Astrocyte (in vitro differentiated cells and primary cell): ENCODE measurements at places on chromosomes 13 and 19.

- DNase-seq, result peak; percentile 94
These were observed 2.0 kb downstream of the GJB2 start for GRCh38 chr13:20190481-20191310.

- peak; percentile 71 for DNase-seq
These were observed 792.0 kb downstream of the UQCRFS1 start for GRCh38 chr19:28420811-28421550.

DNA sequence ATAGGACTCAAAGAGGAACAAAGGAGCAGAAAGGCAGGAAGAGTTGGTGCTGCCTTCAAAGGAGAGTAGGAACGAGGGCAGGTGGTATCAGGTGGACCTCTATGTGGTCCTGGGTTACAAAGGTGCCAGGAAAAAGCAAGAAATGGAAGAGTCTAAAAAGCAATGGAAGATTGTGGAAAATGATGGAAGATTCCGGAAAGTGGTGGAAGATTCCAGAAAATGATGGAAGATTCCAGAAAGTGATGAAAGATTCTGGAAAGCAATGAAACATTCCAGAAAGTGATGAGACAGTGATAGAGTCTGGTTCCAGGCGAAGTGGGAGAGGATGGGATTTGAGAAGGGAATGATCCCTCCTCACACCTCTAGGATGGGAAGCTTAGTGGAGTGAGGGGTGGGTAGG is 55.3 kb downstream of the ZNF557 start:
- no peak for DNase-seq

DNA sequence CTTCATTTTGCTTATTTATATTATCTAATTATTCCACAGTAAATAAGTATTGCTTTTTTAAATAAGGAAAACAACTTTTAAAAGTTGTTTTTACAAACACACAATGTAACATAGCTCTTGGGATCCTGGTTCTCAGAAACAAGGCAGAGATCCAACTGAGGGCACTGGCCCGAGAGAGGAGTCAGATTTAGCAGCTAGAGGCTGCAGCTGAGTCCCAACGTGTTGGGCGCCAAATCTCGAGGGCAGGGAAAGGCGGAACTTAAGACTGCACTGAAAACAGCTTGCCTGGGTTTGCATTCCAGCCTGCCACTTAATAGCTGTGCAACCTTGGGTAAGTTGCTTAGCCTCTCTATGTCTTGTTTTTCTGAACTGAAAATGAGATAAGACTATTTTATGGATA is 16.4 kb upstream of the WASF3 start:
- no peak for DNase-seq

DNA sequence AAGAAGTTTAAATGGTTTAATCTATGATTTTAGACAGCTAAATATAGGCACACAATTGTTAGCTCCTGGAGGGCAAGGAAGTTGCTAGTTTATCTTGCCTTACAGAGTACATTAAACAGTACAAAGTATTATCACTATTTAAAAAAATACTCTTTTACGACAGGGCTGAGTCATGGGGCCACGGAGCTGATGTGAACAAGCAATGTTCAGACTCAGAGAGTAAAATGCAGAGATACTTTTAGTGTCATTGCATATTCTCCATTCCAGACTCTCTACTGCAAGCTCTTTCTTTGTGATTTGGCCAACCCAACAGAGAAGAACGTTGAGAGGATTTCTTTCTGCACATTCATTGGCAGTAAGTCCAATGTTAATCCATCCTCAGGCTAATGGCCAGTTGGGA is 352.4 kb downstream of the SPRY2 start:
- DNase-seq, result peak; percentile 62

GRCh38 chr19:33366897-33367296 is 6.6 kb upstream of the CEBPG start:
- DNase-seq, result no peak

DNA sequence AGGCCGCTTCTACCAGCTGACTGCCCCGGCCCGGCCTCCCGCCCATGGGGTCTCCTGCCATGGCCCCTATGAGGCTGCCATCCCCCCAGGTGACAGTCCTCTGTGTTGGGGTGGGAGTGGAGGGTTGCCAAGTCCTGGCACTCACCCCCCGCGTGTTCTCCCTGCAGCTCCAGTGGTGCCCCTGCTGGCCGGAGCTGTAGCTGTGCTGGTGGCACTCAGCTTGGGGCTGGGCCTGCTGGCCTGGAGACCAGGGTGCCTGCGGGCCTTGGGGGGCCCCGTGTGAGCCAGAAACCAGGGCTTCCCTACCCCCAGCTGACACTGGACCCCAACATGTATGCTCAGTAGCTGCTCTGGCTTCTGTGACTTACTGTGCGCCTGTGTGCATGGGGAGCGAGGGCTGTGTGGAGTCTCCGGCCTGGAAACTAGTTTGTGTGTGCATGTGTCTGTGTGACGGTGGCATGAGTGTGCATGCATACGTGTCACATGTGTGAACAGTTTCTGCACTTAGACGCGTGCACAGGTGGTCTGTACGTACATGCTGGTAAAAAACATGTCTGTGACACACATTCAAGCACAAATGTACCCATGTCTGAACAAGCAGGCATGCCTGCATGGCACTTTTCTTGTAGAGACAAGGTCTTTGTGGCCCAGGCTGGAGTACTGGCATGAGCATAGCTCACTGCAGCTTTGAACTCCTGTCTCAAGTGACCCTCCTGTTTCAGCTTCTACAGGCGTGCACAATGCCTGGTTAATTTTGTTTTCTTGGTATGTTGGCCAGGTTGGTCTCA is 4.9 kb downstream of the ACP4 start:
- DNase-seq, result no peak

GRCh38 chr19:2315818-2316353 is 7.9 kb upstream of the LINGO3 start:
- no peak for DNase-seq

GRCh38 chr19:10695401-10696398 is 5.5 kb upstream of the QTRT1 start:
- DNase-seq, result peak; percentile 75

DNA sequence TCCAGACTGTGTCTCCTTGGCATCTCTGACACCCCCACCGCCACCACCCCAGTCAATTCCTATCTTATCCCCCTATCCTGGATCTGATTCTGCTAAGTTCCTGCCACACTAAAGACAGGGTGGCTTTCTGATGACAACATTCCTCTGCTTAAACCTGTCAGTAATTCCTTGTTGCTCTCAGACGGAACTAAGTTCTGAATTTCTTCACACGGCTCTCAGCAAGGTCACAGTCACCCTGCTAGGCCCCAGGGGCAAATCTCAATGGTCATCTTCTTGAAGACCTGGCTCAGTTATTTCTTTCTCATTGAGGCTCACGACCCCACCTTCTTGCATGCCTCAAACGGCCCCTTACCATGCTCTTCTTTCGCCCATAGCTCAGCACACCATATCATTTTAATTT is 7.6 kb downstream of the ALOX5AP start:
- no peak for DNase-seq

DNA sequence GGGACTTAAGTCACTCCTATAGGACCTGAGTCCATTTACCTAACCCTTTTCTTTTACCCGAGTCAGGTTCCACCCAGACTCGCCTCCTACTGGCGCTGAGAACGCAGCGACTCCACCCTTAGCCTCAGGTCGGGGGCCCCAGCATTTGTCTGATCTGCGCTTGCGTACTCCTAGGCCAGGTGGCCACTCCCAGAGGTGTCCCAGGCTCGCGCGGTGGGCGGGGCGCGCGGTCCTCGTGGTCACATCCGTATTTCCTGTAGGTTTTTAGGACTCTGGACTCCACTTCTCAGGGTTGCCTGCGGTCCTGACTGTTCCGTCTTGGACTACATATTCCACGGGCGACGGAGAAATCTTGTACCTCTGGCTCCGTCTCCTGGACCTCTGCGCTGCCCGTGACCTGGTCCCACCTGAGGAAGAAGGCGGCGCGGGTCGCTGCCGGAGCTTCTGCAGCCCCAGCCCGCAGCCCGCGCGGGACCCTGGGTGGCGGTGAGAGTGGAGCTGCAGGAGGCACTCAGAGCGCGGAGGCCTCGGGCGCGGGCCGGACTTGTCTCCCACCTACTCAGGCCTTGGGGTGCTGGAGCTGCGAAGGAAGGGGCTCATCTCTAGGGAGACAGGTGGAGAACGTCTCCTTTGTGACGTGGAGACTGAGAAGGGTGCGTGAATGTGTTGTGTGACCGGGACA is 11.0 kb upstream of the ZNF573 start:
- DNase-seq, result no peak

DNA sequence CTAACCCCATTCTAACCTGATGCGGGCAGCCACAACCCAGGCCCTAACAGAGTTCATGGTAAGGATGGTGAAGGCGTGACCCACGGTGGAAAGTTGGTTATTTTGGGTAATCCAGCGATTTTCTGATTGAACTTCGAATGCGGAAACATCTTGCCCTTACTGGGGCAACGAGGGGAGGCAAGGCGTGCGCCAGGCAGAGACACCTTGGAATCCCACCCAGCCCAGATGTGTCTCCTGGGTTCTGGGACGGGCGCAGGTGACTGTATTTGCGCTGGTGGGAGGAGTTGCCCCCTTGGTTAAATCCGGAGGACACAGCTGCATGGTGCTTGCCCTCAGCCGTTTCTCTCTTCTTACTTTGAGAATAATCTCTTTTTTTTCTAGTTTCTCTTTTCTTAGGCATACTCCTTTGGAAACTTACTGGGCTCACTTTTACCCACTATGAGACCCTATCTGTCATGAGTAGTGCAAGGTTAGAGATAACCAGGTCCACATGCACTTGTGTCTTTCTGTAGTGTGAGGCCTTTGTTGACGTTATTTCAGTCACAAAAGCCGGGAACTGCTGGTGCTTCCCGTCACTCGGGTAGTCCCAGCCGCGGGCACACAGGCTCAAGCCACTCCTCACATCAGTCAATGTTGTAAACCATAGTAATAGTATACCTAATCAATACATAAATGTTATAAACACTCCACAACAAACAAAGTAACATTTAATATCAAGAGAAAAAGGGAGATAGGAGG is 81.5 kb downstream of the ATP11A start:
- DNase-seq, result no peak

DNA sequence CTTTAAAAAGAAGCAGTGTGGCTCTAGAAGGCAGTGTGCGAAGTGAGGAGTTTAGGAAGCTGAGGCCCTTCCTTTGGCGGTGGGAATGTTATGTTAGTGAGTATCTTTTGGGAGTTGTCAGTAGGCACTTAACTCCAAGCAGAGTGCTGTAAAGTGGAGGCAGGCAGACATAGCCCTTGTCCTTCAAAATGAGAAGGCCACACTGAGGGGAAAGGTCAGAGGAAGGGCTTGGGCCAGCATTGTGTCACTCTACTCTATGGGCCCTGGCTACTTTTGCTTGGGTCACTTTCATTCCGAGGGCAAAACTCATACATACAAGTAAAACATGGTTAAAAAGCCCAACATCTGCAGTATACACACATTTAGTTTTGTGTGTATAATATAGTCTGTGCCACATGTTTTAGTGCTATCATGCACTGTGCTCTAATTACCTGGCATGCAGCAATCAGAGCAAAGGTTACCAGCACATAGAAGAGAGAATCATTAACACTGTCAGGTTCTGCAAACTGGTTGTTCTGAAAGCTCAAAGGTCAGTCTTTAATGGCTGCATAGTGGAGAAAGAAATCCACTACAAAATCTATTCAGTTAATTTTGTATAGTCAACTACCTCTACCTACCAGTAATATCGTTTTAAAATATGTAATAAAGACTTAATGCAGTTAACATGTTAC is 64.4 kb downstream of the WASF3 start:
- no peak for DNase-seq

- DNase-seq, result no peak
These were observed 5.8 kb upstream of the PROZ start for GRCh38 chr13:113152691-113152983.

- peak; percentile 65 for DNase-seq
These were observed 55.3 kb downstream of the SUCLA2 start for GRCh38 chr13:47945738-47946137.

- peak; percentile 30 for DNase-seq
These were observed 151.1 kb downstream of the LHFPL6 start for GRCh38 chr13:39451860-39452301.

GRCh38 chr19:38734426-38735256 is 9.6 kb downstream of the CAPN12 start:
- DNase-seq, result no peak

DNA sequence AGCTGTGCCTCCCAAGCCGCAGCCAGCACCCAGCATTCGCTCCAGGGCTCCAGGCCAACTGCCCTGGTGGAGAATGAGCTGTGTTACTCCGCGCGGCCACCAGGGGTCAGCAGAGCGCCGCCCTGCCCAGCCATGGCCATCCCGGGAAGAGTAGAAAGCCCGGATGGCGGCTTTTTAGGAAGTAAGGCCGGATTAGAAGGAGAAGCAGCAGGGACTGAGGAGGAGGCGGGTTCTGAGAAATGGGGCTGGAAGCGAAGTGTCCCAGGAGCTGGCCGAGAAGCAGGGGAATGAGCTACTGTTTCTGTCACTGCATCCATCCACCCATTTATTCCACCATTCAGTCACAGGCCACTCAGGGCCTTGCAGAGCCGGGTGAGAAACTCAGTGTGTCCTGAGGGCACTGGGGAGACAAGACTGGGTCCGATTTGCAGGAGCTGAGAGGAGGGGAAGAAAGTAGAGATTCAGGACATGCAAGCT is 6.6 kb upstream of the NPAS1 start:
- peak; percentile 15 for DNase-seq

DNA sequence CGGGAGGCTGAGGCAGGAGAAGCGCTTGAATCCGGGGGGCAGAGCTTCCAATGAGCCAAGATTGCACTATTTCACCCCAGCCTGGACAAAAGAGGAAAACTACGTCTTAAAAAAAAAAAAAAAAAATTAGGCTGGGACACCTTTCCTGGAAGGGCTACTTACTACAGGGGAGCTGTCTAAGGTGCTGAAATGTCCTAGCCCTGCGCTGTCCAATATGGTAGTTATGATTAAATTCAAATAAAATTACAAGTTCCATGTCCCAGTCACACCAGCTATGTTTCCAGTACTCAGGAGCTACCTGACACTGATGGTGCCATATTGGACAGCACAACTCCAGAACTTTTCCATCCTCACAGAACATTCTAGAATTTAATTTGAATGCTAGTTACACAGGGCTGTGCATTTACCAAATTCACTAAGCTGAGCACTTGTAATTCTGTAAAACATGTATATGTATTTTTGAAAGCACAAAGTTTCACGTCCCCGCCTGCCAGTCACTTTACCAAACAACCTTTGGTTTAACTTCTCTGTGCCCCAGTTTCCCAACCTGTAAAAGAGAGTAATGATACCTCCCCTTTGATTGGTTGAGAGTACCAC is 9.2 kb upstream of the ZSCAN22 start:
- peak; percentile 47 for DNase-seq

DNA sequence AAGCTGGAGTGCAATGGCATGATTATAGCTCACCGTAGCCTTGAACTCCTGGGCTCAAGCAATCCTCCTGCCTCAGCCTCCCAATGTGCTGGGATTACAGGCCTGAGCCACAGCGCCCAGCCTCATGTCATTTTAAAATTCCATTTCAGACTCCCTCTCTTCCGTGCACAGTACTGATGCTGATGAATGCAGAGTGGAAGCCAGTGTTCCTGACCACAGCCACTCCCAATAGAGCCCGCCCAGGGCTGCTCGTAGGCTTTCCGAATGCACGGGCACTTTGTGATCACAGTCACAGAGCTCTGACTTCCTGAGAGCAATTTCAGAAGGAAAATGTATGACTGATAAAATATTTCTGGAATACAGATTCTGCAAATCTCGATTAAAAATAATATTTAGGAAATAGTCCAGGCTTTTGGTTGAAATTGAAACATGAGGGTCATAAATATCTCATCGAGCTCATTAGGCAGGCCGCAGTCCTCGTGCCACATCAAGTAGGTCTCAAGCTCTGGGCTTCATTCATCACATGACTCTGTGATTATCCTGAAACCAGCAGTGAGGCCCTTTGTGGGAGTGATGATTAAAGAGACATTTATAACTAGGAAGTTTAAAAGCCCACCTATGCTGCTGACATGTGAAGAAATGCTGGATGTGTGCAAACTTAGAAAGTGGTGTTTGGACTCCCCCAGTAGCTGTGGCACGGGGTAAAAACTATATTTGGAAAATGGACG is 38.9 kb upstream of the AMER2 start:
- DNase-seq, result no peak

GRCh38 chr13:39665763-39666162 is 10.3 kb downstream of the COG6 start:
- no peak for DNase-seq
